Activated CD4-positive, CD25-positive, alpha-beta regulatory T cell treated with anti-CD3 and anti-CD28 coated beads, Interleukin-2, amount 50 U/mL, for 24 hours (primary cell): ENCODE measurements at places on chromosomes 3 and 15.
A peak's percentile ranks its signal among the peaks of the same experiment; 100 is the strongest.

GRCh38 chr3:46410669-46411068 is 3.6 kb downstream of the CCRL2 start:
- no peak for ATAC-seq

GRCh38 chr3:27943106-27943505 is 221.0 kb upstream of the EOMES start:
- ATAC-seq = no peak

GRCh38 chr3:161489395-161489794 is 7.2 kb upstream of the OTOL1 start:
- no peak for ATAC-seq

- peak; percentile 96 for ATAC-seq
Measured at GRCh38 chr3:14988988-14989394, 41.6 kb downstream of the NR2C2 start.

GRCh38 chr15:26438316-26438715 is 334.6 kb downstream of the GABRB3 start:
- ATAC-seq = no peak

GRCh38 chr15:48426941-48427340 is 95.7 kb downstream of the DUT start:
- ATAC-seq = no peak

DNA sequence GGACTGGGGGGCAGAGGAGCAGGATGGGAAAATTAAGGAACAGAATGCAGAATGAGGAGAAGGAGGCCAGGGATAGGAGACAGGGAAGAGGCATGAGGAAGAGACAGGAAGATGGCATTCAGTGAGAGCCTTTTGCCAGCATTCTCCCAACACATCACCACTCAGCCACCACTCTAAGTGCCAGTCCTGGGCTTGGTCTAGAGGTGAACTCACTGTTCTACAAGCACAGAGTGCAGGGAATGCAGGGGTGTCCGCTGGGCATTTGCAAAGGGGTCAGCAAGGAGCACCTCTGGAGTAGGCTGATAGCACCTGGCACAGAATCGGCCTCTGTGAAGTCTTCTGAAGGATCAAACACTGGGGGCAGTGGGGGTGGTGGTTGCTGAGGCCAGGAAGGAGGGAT is 14.6 kb upstream of the IGDCC3 start:
- no peak for ATAC-seq

GRCh38 chr3:23956701-23957100 is 11.6 kb downstream of the NR1D2 start:
- no peak for ATAC-seq

- ATAC-seq = no peak
Measured at GRCh38 chr15:60369696-60370095, 28.1 kb downstream of the ANXA2 start.

DNA sequence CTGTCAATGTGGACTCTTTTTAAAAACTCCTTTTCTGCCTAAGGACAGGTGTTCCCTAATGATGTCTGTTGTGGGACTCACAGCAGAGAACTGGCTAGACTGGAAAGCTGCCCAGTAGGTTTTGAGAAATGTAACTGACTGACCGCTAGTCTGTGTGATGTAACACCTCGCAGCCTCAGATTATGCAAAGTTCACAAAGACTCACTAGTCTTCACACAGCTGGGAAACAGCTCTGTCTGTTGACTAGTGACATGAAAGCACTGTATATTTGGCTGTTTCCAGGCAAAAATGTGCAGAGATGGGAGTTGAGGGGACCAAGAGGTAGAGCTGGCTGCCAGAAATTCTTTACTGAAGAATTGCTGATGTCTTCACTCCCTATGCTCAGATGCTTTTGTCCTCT is 10.3 kb downstream of the PDZRN3 start:
- ATAC-seq = no peak

- ATAC-seq = no peak
Measured at GRCh38 chr3:13546667-13547171, 2.2 kb upstream of the FBLN2 start.

DNA sequence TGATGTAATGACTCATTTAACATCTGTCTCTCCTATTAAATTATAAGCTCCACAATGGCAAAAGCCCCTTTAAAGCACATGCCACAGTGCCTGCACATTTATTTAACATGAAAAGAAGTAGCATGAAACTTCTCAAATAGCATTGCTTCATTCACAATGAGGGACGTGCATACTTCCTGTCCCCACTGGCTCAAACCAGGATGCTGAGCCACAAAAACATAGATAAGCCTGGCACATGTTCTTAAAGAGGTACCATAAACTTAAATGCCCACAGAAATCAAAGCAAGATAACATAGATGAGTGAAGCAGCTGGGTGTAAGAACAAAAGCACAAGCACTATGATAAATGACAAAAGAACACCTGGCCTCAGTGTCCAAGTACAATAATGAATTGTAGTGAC is 3.8 kb downstream of the TP53BP1 start:
- no peak for ATAC-seq

GRCh38 chr3:62229211-62229610 is 144.1 kb downstream of the FEZF2 start:
- ATAC-seq = no peak

- no peak for ATAC-seq
Measured at GRCh38 chr3:87979527-87979926, 79.3 kb downstream of the CGGBP1 start.

DNA sequence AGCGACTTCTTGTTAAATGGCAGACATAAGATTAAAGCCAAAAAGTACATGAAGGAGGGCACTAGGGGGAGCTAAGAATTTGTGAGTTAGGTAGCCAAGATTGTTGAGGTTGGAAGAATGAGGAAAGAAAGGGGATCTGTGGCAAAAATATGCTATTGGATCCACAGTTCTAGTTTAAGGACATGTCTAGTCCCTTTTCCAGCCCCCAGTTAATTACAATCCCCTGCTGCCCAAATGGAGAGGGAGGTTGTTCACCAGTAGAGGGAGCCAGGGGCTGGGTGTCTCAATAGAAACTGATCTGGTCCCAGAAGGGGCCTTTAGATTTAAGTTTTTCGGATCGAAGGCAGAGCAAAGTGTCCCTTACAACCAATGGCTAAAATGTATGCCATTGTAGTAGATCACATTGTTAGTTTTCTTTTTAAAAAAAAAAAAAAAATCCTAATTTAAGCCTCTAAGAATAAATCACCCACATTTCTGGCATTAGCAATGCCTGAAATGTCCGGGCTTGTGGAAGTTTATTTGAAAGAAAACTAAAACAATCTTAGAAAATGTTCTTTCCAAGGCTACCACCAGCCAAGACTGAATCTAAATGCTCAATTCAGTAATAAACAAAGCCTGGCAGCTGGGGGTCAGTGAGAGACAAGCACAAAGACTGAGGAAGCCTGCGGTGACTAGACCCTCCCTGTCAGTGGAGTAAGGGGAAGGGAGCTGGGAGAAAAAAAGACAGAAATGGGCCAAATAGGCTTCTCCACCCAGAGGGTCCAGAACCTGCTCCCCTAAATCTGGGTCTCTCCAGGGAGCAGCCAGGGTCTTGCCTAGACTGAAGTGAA is 7.1 kb downstream of the COL8A1 start:
- ATAC-seq = no peak

GRCh38 chr3:25910105-25910504 is 120.2 kb downstream of the OXSM start:
- ATAC-seq = no peak

GRCh38 chr3:127697551-127698240 is 24.9 kb downstream of the ABTB1 start:
- ATAC-seq = peak; percentile 67

DNA sequence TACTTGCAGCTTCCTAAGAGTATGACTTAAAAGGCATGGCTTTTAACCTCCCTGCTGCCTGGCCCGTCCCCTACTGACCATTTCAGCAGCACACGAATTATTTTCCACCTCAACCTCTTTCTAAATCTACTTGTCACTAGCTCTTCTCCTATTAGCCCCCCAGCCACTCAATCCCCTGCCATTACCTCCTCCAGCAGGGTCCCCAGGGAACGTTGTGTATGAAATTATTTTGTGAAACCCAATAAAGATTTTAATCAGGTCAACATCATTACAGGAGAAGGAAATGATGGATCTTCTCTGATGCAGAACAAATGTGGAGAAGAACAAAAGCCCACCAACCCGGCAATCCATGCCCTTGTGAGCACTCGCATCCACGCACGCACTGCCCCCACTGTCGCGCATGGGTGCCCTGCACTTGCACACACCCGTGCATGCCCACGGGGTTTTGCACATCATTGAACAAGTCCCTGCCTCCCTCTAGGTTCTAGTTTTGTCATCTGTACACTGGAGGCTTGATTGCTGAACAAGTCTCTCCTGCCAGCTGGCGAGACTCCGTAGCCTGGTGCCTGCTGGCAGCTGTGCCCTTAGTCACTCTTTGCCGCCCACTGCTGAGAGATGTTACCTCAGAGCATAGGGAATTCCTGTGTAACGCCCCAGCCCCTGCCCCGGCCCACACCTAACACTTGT is 51.6 kb downstream of the LINGO1 start:
- no peak for ATAC-seq

GRCh38 chr3:157626817-157627216 is 123.6 kb upstream of the VEPH1 start:
- ATAC-seq = no peak

DNA sequence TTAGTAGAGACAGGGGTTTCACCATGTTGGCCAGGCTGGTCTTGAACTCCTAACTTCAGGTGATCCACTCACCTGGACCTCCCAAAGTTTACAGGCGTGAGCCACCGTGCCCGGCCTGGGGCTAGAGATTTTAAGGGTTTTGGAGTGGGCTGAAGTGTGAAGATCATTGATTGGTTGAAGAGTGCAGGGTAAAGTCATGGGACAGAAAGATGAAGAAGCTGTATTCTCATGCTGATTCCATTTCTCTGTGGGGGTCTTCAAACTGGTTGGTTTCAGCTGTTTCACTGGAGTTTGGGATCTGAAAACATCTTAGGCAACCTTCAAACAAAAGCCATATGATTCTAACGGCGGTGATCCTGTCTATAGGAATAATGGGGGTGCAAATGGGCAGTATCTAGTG is 52.1 kb downstream of the GATM start:
- ATAC-seq = no peak

GRCh38 chr3:37183375-37183831 is 9.0 kb upstream of the LRRFIP2 start:
- ATAC-seq = no peak

DNA sequence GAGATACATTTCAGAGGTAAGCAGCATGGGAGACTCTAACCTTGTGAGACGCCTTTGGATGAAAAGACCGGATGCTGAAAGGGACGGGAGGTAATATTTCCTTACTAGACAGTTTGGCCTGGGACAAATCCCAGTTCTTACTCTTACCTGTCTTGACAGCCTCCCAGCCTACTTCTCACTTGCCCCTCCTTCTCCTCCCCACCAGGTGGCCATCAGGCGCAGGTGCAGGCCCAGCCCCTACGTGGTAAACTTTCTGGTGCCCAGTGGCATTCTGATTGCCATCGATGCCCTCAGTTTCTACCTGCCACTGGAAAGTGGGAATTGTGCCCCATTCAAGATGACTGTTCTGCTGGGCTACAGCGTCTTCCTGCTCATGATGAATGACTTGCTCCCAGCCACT is 6.3 kb downstream of the HTR3D start:
- ATAC-seq = no peak

- ATAC-seq = no peak
Measured at GRCh38 chr3:152728231-152728980, 106.5 kb upstream of the P2RY1 start.

GRCh38 chr15:87123676-87124382 is 1044.2 kb downstream of the AGBL1 start:
- ATAC-seq = no peak

DNA sequence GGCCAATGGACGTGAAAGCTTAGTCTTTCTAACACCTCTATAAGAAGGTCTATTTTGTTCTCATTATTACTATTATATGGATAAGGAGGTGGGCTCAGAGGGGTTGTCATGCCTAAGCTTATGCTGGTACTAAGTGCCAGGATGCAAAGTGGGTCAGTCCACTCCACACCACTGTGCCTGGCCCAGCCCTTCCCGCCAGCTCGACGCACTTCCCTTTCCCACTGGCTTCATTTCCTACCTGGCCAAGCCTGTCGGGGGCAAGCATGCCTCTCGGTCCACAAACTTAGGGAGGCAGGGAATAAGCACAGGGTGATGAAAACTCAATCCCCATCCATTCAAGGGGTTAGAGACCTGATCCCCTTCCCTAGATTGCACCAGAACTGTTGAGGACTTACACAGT is 5.9 kb upstream of the SYNM start:
- ATAC-seq = no peak

DNA sequence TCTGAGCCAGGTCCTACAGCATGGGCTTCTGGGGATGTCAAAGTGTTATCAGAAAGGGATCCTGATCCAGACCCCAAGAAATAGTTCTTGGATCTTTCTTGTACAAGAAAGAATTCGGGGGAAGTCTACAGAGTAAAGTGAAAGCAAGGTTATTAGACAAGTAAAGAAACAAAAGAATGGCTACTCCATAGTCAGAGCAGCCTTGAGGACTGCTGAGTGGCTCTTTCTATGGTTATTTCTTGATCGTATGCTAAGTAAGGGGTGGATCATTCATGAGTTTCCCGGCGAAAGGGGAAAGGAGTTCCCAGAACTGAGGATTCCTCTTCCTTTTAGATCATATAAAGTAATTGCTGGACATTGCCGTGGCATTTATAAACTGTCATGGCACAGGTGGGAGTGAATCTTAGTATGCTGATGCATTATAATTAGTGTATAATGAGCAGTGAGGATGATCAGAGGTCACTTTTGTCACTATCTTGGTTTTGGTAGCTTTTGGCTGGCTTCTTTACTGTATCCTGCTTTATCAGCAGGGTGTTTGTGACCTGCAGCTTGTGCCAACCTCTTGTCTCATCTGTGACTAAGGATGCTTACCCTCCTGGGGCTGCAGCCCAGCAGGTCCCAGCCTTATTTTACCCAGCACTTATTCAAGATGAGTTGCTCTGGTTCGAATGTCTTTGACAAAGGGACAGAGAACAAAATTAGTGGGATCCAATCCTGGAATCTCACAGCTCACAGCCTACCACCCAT is 41.0 kb downstream of the CRYGS start:
- no peak for ATAC-seq

DNA sequence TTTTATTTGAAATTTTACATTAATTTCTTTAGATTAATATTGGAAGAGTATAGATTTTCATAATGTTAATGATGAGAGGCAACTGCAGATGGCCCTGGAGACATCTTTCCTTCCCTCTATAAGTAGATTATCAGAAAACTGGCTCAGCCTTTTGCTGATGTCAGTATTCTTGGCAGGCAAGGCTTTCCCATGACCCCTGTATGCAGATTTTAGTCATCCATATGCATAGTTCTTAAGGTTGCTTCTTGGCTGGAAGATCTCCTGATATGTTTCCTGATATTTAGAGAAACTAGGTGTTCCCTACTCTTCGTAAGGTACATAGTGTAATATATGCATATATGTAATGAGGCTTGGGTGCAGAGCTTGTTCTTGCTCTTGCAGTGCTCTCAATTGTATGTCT is 911.4 kb downstream of the EPHA3 start:
- no peak for ATAC-seq

- no peak for ATAC-seq
Measured at GRCh38 chr15:70376929-70377691, 279.4 kb upstream of the TLE3 start.
